ENCODE measurements at places on chromosomes 1 and 21.
A peak's percentile ranks its signal among the peaks of the same experiment; 100 is the strongest.

DNA sequence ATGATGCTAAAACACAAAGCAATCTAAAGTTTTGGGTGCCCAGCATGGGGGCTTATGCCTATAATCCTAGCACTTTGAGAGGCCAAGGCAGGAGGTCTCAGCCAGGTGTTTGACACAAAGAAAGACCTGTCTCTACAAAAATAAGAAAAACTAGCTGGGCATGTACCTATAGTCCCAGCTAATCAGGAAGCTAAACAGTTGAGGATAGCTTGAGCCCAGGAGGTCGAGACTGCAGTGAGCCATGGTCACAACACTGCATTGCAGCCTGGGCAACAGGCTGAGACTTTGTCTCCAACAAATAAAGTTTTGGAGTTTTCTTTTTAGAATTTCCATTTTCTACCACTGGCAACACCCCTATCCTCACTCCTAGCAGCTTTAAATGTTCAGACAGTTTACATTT, 55.1 kb upstream of the GUCA2A start:
- DNase-seq: no peak

DNA sequence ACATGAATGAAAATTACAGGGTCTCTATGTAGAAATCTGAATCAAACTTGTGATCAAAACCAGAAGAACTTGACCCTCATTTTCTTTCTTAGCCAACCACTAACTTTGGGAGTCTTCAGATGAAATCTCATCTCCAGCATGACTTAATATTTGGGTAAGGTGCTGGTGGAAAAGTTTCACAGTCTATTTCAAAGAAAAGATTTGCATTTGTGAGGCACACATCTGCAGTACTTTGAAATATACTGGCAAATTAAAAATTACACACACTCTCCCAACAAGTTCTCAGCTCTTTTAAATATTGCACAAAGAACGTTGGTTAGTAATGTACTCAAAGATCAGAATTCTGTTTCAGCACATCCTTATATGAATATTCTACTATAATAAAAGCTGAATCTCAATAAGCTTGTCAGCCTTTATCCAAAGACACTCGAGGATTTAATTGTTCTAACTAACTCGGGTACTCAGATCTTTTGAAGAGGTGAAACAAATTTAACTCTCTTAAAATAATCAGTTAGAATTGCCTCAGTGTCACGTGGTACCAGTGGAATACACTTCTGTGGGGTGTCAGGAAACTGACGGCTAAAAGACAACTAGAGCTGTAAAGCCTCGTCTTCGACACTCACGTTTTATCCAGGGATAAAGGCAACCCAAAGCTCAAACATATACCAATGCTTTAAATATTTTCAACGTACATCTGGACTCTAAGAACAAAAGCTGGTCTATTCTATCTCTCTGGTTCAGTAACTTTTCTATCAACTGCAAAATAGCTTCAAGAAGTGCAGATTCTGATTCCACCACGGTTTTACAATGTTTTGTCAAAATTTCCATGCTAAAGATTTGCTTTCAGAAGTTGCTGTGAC, 19.0 kb downstream of the SAMSN1 start:
- no peak for DNase-seq

DNA sequence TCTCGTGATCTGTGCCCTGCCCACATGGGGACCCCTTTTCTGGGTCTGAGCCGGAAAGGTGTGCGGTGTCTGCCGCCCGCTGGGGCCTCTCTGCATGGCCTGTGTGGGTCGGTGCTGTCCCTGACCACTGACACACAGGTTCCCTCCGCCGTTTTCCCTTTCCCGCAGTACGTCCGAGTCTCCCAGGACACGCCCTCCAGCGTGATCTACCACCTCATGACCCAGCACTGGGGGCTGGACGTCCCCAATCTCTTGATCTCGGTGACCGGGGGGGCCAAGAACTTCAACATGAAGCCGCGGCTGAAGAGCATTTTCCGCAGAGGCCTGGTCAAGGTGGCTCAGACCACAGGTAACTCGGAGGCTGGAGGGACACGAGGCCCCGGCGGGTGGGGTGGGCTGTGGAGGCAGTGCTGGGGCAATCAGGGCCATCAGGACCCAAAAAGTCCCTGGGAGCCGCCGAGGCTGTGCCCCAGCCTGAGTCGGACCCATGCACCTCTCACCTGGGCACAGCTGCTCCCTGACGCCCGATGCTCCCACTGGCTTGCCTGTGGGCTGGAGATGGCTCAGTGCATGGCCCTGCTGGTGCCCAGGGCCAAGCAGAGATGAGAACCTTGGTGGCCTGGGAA, 13.3 kb downstream of the TRPM2 start:
- peak; percentile 56 for DNase-seq

- DNase-seq: no peak
These were observed 20.4 kb upstream of the ANGPTL7 start for GRCh38 chr1:11168731-11169130.

DNA sequence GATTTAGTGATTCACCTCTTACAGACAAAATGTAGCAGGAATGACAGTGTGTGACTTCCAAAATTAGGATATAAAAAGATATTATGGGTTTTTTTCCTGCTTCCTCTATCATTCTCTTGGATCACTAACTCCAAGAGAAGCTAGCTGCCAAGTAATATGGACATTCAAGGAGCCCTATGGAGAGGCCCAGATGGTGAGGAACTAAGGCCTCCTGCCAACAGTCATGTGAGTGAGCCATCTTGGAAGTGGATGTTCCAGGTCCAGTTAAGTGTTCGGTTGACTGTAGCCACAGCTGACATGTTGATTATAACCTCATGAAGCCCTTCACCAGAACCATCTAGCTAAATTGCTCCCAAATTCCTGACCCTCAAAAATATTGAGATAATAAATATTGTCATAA, 38.8 kb downstream of the CD160 start:
- no peak for DNase-seq

DNA sequence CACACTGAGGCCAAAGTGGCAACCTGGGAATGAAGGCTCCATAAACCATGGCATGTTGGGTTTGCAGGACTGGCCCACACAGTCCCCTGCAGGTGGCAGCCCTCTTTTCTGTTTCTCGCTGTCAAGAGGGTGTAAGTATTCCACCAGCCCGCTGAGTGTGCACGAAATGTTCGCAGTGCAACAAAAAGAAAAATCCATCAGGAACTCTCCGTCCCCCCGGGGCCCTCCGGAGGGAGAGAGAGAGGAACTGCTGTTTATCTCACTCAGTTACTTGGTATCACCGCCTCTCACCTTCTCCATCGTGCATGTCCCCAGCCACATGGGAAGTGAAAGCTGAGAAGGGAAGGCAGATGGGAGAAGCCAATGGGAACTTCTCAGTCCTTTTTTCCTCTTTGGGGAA, 38.3 kb downstream of the NCF2 start:
- no peak for DNase-seq

DNA sequence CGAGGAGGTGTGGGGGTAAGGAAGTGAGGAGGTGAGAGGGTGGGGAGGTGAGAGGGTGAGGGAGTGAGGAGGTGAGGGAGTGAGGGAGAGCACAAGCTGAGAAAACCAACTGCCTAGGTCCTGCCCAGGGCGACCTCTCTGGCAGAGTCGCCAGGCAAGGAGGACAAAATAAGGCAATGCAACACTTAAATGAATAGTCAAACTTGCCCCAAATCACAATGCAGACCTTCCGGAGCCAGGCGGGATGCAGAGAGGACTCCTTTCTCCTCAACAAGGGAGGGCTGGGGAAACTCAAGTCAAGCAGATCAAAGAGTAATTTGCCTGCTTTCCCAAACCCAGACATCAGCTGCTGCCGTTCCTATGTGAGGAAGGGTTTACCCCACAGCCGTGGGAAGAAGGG, 86.0 kb downstream of the CCDC185 start:
- DNase-seq: no peak

DNA sequence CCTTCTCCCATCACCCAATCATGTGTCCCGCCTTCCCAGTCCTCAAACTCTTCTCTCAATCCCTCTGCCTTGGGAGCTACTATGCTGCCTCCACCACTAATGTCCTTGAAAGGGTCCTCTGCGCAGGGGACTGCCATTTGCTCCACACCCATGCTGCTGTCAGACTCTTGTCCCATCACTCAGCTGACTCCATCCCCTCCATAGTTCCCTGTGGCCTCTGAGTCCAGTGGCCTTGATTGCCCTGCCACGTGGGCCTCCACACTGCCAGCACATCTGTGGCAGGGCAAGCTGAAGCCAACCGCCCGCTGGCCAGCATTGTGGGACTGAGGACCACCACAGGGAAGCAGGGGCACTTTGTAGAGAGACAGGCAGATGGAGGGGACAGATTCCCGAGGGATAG, 1.3 kb upstream of the TNNT2 start:
- DNase-seq: no peak

- DNase-seq: no peak
These were observed 80.9 kb upstream of the AJAP1 start for GRCh38 chr1:4573526-4573925.

- DNase-seq: no peak
These were observed 21.2 kb downstream of the KDM1A start for GRCh38 chr1:23040509-23040908.

DNA sequence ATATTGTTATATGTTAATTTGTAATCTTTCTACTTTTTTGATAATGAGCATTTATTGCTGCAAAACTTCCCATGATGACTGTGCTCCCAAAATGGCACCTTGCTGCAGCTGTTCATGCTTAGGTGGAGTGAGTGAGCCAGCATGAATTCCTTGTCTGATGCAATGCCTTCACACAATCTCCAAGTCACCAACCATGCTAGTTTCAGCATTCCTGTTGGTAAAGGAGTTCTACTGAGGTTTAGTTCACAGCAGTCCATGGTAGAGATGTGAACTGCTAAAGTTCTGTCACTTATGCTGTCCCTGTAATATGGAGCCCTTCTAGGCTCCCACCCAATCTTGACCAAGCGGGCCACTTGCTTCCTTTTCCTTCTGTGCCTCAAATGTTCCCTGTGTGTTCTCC, 26.2 kb upstream of the PRKACB start:
- DNase-seq: no peak

- DNase-seq: no peak
These were observed 38.6 kb upstream of the RCAN3 start for GRCh38 chr1:24463776-24464735.

GRCh38 chr1:9246841-9247785, 12.5 kb downstream of the H6PD start:
- DNase-seq: no peak

DNA sequence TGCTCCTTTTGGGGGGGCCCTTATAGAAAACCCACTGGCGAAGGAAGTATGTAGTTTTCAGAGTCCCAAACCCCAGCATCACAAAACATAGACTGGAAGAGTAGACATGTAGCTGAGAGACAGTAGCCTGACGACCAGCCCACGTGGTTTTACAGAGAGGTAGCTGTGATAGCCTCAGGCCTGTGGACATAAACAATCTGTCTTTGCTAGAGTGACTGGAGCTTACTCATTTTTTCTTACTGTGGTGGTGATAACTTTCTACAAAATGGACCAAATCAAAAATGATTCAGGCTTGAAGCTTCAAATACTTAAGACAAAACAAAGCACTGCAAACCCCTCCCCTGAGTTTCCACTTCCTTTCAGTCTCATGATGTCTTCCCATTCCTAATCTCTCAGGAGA, 497.0 kb downstream of the RWDD3 start:
- DNase-seq: no peak

DNA sequence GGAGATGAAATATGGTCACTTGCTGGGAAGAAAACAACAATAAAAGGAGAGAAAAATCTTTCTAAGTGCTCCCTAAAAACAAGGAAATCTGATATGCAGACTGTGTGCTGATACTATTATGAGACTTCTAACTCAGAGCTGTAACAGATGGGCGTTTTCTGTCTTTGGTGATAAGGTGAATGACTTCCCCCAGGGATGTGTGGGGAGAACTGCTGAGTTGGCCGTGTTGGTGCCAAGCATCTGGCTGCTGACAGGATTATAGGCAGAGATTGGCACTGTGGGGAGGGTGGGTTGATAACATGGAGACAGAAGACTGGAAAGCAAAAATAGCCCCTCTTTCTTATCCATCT, 438.5 kb upstream of the PLXNA2 start:
- DNase-seq: no peak

- DNase-seq: peak; percentile 87
These were observed 13.4 kb upstream of the SKI start for GRCh38 chr1:2214541-2215241.

- no peak for DNase-seq
These were observed 25.4 kb downstream of the PTPRC start for GRCh38 chr1:198664068-198664788.

DNA sequence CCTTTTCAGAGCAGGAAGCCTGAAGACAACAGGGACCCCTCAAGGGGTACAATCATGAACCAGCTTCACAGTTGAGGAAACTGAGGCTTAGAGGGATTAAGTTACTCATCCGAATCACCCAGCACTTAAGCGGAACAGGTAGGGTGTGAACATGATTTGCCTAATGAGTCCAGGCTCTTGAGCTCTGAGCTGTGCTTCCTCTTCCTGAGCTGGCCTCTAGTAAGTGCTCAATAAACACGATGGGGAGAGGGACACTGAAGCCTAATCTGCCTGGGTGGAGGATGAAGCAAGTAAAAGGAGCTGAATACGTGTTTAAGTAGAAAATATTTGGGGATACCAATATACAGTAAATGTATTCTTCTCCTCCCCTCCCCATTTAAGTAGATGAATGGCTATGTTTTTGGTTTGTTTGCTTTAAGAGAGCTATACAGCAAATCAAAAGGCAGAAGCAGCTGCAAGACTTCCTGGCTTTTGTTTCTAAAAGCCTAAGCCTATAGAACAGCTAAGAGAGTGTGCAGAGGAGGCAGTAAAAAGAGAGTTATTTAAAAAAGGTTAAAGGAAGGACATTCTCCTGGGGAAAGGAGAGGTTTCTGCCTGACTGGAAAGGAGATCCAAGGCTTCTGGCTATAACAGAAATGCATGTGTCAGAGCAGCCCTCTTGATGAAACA, 20.5 kb downstream of the STPG1 start:
- DNase-seq: no peak

- no peak for DNase-seq
These were observed 94.2 kb downstream of the PAX7 start for GRCh38 chr1:18724801-18725200.
